ENCODE measurements at places on chromosomes 3 and 15. TPM values are rescaled to one million over a fixed set of nuclear protein-coding genes. Genes with fewer than 3 reads are reported as not detected.

SAMMSON gene
- not detected for total RNA-seq

- DNase-seq = no peak
Measured at GRCh38 chr3:127276995-127277394, 10.9 kb downstream of the PRR20G start.

DNA sequence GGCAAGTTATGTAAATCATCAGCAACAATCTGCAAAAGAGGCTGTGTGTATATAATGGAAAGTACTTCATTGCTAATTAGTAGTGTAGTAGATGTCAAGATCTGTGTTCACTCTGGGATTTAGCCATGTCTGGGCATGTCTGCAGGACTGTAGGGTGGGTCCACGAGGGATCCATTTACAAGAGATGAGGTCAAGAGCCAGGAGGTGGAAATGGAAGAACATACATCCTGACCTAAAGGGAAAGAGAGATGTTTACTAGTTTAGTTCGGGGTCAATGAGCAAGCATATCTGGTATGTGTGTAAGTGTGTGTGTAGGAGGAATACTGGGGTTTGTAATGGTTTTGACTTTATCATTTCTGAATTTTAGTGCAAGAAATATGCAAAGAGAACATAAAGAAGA is 171.5 kb upstream of the NANOGP8 start:
- peak; percentile 15 for DNase-seq

GRCh38 chr3:190302212-190302867 is 19.9 kb downstream of the CLDN1 start:
- no peak for DNase-seq

DNA sequence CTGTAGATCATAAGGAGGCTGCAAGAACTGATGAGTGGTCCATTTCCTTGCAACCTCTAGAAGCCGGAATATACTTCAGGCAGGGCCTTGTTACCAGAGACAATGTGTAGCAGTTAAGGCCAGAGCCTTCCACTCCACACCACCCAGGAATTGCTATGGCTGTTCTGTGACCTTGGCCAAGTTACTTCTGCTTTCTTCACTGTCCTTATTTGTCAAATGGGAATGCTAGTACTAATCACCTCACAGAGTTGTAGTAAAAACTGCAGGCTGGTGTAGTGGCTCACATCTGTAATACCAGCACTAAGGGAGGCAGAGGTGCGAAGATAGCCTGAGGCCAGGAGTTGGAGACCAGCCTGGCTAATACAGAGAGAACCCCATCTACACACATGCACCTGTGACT is 28.7 kb upstream of the RPN1 start:
- DNase-seq = no peak

Measured in LHCN-M2 (cell line).